ENCODE measurements at places on chromosomes 6 and 20.
A peak's percentile ranks its signal among the peaks of the same experiment; 100 is the strongest.

DNA sequence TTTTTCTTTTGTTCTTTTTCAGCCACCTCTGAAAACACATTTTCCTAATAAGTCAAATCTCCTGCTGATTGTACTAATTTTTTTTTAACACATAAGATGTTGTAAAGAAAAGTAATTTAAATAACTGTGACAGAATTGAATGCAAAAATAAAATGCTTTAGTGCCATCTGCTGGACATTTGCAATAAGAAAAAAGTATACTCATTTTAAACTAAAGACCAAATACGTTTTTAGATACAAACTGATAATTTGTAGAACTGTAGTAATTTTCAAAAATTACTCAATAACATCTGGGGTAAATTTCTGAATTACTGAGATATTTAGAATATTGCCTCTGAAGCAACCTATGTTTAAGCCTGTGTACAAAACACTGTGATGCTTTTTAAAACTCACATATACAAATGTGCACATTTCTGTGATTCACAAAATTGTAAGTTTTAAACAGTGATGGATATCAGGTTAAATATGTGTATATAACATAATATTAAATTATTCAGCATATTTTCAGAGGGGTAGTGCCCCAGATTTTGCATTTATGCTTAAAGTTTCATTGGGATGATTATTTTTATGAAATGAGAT lies 198.7 kb downstream of the RIMS1 start:
- DNase-seq = no peak

GRCh38 chr6:34205466-34205865 lies 31.2 kb upstream of the HMGA1 start:
- no peak for DNase-seq

GRCh38 chr6:7910298-7910653 lies 312 bp downstream of the TXNDC5 start:
- no peak for DNase-seq

- DNase-seq = no peak
Measured at GRCh38 chr6:11586117-11586516, 48.6 kb downstream of the TMEM170B start.

DNA sequence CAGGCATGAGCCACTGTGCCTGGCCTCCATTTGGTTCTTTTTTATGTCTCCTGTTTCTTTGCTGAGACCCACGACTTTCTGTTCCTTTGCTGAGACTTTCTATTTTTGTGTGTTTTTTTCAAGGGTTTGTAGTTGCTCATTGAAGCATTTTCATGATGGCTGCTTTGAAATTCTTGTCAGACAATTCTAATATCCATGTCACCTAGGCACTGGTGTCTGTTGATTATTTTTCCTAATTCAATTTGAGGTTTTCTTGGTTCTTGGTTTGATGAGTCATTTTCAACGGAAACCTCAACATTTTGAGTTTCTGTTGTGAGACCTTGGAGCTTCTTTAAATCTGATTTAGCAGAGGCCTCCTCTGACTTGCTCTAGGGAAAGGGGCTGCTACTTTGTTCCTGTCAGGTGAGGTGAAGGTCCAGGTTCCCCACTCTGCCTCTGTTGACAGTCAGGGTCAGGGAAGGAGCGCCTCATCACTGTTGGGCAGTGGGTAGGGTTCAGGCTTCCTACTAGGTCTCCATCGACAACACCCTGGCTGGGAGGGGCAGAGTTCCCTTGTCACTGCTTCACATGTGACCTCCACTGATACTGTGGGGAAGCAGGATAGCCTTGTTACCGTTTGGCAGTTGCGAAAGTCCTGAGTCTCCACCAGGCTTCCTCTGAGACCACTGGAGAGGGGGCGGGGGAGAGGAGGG lies 67.2 kb upstream of the RNF24 start:
- peak; percentile 64 for DNase-seq

GRCh38 chr6:30818391-30818841 lies 65.9 kb upstream of the DDR1 start:
- DNase-seq = no peak

DNA sequence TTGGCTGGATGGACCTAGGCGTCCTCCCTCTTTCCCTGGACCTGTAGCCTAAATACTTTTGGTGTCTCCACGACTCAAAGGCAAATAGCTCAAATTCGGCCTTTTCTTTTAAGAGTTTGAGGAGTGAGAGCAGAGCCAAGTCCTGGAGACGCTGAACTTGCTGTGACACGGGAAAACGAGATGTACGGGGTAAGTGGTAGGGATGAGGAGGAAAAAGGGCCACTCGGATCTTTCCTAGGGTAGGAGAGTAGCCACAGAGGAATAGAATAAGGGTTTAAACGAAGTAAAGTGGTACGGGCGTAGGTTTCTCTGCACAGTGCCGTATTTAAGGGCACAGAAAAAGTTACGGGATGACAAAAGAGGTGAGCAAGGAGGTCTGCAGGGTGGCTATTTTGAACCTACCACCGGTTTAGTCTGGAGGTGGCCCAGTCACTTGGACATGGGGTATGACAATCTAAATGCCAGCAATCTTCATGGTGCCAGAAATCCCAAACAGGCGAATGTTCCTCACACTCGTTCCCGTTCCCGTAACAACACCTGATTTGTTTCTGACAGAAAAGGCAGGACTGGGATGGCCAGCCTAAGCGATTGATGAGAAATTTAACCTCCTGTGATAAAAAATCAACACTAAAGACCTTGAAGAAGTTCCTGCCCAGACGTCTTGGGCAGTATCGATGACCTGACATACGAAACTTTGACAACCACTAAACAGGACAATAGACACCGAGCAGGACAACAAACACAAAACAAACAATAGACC lies 149.3 kb downstream of the TRIM27 start:
- no peak for DNase-seq

DNA sequence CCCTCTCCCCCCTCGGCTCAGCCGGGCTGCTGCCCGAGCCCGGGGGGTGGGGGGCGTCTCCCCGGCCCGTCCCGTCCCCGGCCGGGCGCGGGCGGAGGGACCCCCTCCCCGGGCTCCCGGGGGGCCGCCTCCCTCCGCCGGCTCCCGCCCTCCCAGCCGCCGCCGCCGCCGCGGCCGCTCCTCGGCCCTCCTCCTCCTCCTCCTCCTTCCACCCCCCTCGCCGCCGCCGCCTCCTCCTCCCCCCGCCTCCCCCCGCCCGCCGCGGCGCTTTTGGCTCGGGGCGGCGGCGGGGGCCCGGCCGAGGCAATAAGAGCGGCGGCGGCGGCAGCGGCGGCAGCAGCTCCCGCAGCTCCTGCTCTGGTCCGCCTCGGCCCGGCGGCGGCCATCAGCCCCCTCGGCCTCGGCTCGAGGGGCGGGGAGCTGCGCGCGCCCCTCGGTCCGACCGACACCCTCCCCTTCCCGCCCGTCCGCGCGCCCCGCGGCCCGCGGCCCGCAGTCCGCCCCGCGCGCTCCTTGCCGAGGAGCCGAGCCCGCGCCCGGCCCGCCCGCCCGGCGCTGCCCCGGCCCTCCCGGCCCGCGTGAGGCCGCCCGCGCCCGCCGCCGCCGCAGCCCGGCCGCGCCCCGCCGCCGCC lies 38.7 kb downstream of the GNAS start:
- DNase-seq = peak; percentile 85

- peak; percentile 41 for DNase-seq
Measured at GRCh38 chr20:44750081-44750805, 4.6 kb downstream of the KCNK15 start.

DNA sequence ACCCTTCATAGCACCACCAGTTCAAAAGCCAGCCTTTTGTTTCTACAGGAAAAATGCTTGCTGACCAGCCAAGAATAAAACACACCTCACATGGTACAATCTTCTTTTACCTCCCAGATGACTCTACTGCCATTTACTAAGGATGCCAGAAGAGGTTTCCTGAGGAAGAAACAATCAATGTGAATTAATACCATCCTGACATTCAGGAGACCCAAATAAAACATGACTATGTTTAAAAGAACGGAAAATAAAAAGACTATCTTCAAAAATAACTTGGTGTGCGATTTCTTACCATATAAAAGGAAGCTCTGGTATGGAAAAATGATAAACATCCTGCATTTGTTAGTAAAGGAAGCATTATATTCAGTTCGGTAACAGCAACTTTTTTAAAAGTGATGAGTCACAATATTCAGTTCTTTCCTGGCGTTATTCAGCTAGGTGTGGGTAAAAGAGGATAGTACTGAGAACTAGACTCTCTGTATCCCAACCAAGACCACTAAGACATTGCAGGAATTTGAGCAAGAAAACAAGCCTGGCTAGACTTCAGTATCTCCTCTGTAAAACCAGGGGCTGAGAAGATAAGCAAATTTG lies 16.3 kb downstream of the COL21A1 start:
- DNase-seq = no peak

DNA sequence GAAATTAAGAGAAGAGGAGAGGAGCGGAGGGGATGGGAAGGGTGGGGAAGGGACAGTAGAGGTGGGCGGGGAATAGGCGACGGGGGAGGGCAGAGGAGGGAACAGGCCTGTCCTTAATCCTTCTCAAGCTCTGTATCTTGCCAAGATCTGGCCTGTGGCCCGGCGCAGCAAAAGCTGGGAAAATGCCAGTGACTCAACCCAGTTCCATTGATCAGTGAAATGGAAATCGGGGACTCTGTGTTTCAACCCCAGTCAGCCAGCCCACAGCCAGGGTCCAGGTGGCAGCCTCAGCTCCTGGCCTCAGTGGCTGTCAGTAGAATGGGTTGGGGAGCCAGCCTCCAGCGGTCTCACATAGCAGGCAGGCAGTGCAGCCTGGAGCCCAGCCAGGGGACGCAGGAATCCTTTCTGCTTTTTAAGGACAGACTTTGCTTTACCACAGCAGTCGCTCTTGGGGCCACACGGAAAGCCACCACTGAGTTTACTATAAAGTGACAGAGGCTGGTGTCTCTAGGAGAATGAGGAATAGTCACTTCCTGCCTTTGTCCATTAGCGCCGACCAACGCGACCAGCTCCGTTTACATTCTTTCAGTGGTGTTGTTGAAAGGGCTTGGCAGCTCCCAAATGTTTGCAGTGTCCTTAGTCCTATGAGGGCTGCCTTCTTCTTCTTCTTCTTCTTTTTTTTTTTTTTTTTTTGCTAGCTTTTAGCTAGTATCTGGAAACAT lies 128.0 kb downstream of the RIN2 start:
- no peak for DNase-seq

GRCh38 chr6:125717120-125717731 lies 32.2 kb upstream of the HEY2 start:
- DNase-seq = no peak

GRCh38 chr20:15475483-15475882 lies 1097.8 kb downstream of the KIF16B start:
- no peak for DNase-seq

GRCh38 chr6:16717275-16717942 lies 43.9 kb downstream of the ATXN1 start:
- DNase-seq = no peak
